ENCODE measurements at places on chromosomes 16 and 17.

DNA sequence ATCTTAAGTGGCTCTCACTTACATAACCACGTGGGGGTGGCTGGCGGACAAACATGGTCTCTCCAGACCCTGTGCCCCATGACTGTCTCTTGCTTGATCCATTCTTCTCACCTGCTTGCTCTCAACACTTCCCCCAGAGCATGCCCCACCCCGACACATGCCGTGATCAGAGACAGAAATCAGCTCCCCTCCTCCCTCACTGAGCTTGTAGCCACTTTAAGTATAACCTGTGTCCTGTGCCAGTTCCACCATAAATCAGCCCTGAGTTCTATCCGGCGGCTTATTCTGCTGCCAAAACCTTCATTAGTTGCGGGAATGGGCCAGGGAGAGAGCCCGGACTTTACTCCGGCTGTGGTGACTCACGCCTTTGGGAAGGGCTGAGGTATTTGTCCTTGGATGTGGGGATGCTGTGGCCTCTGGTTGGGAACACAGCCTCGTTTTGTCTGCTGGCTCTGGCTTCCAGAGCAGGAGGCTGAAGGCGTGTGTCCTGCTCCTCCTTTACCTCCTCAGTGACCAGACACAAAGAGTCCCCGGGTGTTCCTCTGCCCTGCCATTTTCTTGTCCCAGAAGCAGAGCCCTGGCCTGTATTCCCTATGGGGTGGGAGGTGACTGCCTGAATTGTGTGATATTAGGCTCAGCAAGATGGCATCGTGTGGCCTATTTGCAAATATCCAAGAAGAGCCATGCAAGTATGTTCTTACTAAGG is 21.1 kb downstream of the ANKRD40 start:
- no peak for DNase-seq

DNA sequence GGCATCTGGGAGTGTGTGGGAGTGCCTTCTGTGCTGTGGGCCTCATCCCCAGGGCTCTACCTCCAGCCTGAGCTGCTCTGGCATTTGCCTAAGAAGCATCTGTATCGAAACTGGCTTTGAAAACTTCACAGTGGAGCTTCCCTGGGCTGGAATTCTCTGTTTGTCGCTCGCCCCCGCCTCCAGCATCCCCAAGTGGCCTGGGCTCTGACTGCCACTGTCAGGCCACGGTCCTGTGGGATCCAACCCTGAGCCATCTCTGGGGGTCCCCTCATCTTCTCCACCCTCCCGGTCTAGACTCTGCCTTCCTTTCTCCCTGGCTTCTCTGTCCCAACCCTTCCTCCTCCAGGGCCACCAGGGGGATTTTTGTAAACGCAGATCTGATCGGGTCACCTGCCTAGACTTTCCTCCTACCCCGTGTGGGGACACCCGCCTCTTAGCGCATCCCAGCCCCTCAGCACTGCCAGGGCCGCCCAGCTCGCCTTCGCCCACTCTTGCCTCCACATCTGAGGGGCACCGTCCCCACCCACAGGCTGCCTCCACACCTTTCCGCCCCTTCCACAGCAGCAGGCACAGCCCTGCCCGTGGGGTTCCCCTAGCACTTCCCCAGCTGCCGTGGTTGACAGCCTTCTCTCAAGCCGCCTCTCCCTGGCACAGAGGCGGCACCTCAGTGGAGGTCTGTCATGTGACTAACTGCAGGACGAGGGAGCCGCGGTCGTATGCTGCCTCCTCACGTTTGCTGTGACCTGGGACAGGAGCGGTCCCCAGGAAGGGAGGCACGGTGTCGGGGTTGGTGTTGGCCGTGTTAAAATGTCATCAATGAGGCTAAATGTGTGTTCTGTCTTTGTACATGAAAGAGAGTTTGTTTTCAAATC is 12.0 kb downstream of the TBC1D24 start:
- DNase-seq: no peak

DNA sequence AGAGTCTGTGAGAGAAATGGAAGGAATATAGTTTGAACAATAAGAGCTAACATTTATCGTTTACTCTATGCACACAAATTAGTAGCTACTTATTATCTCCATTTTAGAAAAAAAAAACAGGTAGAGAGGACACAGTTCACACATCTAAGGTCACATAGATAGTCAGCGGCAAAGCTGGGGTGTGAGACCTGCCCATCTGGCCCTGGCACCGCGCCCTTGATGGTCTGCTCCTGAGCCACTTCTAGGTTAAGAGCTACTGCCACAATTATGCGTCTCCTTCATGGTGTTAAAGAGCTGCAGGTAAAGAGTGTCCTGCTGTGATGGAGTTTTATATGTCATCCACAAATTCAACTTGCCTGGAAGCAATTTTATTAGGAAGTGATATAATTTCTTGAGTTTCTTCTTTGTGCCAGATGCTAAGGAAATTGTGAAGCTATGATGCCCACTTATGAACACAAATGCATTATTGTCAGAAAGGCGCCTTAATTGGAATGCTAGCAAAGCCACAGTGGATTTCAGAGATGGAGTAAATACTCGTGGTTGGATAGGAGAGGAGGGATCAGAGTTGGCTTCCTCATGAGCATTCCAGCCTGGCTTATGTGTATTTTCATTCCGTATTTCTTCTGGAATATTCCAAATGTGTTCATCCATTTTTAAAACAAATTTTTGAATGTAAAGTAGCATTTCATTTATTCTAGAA is 21.3 kb upstream of the MFSD6L start:
- no peak for DNase-seq

- DNase-seq: no peak
Observed at GRCh38 chr17:28345419-28346198, 10.0 kb downstream of the TNFAIP1 start.

DNA sequence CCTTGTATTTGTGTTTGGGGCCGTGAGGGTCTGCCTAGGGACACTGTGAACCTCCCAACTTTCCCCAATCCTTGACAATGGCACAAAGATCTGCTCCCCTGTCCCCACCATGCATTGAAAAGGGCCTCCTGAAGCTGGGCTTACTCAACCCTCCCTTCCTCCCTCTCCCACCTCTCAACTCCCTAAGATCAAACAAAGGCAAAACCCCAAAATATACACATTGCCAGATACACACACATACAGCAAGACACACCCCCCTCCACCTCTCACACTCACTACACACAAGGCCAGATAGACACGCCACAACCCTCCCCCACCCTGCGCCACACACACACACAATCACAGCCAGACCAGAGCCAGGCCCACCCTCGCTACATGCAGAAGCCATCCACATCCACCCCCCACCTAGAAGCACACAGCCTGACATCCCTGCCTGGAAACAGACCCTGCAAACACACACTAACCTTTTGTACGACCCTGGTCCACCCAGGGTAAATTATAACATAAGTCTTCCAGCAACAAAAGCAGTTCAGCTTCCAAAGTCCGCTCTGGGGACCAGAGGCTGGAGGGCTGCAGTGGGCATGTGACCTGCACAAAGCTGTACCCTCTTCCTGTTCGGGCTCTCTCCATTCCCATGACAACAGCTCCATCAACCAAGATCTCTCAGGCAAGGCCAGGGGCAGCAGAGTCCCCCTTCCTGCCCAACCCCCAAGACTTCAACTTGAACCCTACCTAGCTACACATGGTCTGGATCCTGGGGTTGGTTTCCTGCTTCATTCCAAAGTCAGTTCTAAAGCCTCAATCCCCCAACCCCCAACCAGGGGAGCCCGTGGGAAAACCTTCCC is 1.9 kb downstream of the PCGF2 start:
- no peak for DNase-seq

DNA sequence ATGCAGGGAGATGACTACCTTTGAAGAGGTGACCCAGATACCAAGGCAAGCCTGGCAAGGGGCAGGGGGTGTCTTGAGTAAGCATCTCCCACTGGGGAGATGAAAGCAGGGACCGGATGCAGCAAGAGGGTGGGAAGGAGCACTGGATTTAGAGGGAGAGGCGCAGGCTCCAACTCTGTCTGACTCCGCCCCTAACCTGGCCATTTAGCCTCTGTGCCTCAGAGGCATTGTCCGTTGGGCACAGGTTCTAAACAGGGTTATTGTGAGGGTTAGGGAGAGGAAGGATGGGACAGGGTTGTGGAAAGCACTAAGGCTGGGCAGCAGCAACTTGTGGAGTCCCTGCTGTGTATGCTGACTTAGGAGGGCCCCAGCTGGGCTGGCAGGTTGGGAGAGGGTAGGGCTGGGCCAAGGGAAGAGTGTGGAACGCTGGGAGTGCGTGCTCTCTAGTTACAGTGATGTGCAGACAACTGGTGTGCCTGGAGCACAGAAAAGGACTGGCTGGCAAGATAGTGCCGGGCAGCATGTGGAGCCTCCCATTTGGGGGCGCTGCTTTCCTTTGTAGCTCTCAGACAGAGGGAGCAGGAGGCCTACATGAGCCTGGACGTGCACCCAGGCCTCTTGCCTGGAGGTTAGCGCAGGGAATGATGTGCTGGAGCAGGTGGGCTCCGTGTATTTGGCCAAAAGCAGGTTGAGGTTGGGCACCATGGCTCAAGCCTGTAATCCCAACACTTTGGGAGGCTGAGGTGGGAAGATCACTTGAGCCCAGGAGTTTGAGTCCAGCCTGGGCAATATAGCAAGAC is 26.2 kb downstream of the TBX2 start:
- no peak for DNase-seq

GRCh38 chr16:27966756-27967155 is 96.8 kb downstream of the GSG1L start:
- no peak for DNase-seq

DNA sequence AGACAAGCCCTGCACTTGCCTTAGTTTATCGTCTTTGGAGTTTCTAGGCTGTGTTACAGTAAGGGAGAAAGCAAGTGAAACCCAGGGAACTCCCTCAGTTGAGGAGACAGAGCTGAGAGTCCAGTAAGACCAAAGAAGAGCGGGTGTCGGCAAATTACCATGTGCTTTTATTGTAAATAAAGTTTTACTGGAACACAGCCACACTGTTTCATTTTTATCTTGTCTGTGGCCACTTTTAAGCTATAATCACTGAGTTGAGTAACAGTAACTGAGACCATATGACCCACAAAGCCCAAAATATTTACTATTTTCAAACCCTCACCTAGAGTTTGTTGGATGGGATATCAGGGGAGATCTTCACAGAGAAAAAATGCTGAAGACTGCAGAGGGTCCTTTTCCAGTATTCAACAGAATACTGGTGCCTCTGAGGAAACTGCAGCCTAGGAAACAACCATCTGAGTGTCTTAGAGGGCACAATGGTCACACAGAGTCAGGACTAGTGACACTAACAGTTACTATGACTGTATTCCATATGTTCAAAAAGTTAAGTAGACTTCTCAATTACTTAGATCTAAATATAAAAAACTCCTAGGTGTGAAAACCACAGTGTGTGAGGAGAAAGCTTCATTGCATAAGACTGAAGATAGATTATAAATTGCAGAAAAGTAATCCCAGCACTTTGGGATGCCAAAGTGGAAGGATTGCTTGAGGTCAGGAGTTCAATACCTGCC is 351.1 kb upstream of the TBX2 start:
- DNase-seq: no peak

- DNase-seq: no peak
Observed at GRCh38 chr16:47504599-47504998, 43.5 kb downstream of the PHKB start.

GRCh38 chr16:82368041-82368440 is 198.0 kb upstream of the MPHOSPH6 start:
- no peak for DNase-seq

DNA sequence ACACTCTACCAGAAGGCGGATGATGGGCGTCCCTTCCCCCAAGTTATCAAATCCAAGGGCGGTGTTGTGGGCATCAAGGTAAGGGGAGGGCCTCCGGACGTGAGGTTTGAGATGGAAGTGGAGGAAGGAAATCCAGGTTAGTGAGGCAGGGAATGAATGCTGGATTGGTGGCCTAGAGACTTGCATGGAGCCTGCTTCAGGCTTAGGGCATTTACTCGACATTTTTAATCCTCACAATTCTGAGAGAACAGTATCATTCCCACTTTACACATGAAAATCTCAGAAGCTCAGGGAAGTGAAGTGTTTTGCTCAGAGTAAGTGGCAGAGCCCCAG is 2.0 kb downstream of the ALDOA start:
- no peak for DNase-seq

DNA sequence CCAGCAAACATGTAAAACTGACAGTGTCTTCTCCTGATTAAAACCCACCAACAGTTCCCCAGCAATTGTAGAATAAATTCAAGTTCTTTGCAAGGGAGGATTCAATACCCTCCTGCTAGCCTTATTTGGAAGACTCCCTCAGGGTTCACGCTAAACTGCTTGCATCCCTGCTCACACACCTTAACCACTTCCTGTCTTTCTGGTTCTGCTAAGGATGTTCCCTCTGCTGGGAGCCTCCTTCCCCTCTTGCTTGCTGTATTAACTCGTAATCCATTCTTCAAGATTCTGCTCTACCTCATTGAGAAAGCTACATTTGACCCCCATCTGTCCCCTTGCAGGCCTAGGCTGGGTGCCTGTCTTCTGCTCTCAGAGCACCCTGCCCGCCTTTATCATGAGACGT is 2.3 kb upstream of the SHISA6 start:
- no peak for DNase-seq

- DNase-seq: no peak
Observed at GRCh38 chr17:50884439-50885311, 18.5 kb upstream of the TOB1 start.

DNA sequence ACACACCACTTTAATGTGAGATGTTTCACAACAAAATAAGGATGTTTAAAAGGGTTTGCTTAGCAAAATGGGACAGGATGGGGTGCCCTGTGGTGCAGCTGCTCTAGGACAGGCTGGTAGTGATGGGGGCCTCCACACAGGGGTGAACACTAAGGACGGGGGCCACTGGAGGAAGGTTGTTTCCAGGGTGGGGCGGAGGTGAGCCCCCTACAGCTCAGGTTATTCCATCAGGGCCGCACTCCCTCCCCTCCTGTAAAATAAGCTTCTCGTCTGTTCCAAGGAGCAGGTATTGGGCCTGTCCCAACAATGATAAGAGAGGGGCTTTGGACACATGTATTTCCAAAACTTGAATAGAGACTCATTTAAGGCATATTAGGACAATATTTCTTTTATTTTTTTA is 1.9 kb upstream of the HEXD start:
- DNase-seq: no peak

DNA sequence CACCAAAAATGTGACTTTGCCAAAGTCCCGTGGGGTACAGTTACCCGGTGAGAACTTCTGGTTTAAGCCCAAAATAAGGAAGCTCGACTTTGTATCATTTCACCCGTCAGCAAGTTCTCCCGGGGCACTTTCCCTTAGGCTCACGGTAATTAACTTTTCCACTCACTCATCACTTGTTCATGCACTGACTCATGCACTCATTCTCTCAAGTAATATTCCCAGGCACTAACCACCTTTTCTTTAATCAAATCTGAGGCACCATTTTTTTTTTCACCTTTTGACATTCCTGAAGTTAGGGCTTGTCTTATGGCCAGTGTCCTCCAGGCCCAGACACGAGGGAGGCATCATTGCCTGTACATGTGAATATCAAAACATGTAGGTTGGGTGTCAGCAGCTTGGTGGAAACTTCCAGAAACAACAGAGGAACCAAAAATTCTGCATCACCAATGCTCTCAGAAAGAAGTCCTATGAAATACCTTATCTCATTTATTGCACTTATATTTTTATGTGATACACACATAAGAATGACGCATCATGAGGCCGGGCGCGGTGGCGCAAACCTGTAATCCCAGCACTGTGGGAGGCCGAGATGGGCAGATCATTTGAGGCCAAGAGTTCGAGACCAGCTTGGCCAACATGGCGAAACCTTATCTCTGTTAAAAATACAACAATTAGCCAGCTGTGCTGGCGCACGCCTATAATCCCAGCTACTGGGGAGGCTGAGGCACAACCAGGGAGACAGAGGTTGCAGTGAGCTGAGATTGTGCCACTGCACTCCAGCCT is 36.1 kb upstream of the ATP2C2 start:
- no peak for DNase-seq

Measured in HFF-Myc (cell line).